ENCODE measurements at places on chromosomes 1 and 21.

GRCh38 chr1:41044187-41044586, 22.7 kb upstream of the SLFNL1 start:
- DNase-seq, result no peak

DNA sequence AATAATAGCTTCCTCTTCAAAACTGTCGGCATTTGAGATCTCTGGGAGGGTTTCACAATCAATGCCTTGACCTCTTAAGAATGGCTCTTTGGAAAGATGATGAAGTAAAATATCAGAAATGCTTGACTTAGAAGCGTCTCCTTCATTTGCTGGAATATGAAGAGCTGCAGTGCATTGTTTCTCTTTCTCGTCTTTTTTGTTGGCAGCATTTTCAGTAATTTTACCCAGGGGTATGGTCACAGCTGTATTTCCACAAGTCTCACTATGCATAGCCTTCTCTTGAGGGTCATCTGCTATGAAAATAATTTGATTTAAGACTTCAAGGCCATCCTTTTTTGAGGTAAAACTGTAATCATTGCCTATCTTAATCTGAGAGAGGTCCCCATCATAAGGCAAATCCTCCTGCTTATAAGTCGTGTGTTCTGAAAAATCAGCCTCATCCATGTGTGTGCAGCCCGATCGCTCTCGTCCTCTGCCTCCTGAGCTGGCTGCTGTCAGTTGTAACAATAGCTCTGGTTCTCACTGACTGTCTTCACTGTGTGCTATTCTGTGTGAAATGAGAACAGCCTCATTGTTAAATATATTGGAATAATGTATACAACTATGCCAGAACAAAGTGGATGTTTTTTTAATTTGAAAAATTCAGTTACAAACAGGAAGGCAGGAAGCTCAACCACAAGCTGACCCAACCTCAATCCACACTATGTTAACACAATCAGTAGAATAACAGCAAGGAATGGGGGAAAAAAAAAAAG, 4.5 kb downstream of the AKNAD1 start:
- no peak for DNase-seq

DNA sequence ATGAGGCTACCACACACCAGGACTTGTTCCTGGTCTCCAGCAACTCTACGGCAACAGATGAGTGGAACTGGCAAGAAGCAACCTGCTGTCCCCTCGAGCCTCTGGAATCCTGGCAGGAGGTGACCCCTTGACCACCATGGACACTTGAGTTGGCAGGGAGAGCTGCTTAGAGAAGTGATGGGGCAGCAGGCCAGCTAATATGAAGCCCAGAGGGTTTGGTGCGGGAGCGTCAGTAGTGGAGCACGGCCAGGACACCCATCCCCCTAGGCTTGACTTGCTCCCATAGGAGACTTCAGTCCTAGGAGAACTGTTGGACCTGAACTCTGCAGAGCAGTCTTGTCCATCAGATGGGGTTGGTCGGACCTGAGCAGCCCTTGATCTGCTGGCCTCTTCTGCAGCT, 56.5 kb downstream of the CTH start:
- no peak for DNase-seq

DNA sequence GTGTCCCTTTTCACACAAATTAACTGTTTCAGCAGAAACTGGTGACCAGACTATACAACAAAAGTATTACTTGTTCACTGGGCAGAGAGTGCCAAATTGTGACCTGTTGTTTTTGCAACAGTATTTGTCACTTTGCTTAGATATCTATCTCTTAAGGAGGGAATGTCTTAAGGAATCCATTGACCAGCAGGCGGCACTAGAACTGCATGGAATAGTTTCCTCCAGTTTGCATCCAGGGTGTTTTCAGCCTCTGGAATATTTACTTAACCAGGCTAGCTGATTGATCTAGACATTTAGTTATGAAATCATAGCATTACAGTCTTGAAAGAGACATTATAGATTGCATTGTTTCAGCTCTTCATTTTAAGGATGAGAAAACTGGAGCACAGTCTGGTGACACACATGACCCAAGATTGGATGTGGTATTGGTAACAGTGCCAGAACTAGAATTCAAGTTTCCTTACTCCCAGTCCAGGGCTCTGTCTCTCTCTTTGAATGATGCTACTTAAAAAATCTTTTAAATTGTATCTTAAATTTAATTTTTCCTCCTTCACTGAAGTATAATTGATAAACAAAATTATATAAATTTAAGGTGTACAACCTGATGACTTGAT, 16.9 kb downstream of the RPTN start:
- peak; percentile 12 for DNase-seq

GRCh38 chr1:19061343-19061742, 104.9 kb upstream of the IFFO2 start:
- DNase-seq, result no peak

DNA sequence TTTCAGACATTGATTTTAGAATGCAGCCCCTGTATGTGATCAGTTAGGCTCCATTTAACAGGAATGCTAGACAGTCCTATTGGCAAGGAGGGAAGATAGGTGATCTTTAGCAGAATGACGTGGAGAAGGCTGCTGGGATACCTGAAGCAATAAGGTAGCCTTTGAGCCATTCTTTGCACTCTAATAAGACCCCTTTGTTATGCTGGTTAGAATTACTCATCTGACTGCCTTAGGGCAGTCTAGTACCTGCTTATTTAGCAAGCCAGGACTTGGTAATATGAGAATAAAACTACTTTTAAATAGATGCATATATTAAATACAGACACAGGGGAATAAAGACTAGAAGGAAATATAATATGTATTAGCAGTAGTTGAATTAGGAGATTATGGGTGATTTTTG, 29.1 kb downstream of the NGF start:
- DNase-seq, result no peak

DNA sequence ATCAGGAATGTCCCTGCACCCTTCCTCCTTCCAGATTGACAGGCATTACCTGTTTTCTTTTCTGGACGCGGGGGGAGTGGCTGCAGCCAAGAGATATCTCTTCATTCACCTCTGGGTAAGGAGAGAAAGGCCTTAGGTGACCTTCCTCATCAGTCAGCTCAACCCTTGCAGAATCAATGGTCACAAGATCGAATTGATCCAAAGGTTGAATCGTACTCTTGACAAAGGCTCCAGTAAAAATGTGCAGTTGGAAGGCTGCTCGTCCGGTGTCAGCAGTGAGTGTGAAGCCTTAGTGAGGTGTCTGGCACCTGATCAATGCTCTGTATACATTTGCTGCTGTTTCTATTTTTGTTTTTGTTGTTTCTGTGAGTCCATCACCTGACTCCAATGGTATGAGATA, 282.6 kb upstream of the AJAP1 start:
- no peak for DNase-seq

DNA sequence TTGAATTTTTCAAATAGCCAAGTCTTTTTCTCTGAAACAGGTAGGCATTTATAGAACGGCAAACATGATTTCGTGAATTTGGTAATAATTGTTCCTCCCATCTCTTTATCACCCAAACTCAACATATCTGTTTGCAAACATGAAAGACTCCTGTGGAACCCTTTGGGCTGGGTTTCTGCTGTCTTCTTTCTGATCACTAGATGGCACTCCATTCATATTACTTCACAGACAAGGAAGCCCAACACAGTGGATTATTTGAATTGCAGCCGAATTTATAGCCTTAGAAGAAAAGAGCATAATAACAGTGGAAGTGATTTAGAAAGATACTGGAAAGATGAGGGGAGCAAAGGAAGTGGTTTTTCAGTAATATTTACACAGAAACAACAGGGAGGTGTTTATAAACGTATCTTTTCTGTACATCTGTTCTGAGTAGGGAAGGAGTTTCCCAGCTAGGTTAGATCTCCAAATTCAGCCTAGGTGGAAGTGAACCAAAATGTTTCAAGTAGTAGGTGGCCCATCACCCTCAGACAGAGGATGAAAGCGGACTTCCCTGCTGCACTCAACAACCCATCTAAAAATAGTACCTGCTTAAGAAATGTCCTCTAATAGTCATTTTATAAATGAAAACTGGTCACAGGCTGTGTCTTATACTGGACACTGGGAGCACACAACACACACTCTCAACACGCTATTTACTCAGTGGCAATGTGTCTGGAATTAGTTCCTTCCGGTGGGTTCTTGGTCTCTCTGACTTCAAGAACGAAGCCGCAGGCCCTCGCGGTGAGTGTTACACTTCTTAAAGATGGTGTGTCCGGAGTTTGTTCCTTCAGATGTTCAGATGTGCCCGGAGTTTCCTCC, 67.6 kb downstream of the MAP3K21 start:
- DNase-seq, result peak; percentile 72

GRCh38 chr1:2890221-2890850, 88.8 kb upstream of the TTC34 start:
- no peak for DNase-seq

DNA sequence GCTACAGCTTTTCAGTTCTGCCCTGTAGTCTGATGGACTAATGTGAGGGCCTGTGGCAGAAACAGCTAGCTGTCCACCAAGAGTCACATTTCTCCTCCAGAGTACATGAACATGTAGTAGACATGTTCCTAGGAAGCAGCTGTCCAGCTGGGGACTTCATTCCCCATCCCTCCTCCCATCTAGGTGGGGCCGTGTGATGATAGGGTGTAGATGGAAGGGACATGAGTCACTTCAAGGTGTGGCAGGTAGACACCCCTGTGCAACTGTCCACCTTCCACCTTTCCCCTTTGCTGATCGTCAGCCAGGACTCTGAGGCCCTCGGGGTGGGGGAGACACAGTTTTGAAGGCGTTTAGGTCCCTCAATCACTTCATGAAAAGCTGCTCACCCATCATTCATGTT, 3.6 kb upstream of the RD3 start:
- no peak for DNase-seq

- DNase-seq, result no peak
These were observed 156.0 kb upstream of the BACE2 start for GRCh38 chr21:41011951-41012366.

DNA sequence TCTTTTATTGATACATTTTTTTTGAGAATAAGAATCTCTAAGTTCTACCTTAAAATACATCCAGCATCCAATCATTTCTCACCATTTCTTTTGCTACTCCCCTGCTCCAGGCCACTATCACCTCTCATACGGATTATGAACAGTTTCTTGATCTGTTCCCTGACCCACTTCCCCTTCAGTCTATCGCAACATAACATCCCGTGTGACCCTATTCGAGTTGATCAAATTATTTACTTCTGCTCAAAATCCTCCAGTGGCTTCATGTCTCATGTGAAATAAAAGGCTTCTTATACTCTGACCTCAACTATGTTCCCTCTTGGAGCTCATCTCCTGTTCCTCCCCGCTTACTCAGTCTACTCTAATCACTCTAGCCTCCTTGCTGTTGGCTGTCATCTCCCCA, 5.2 kb downstream of the ALG14 start:
- DNase-seq, result no peak
